ENCODE measurements at places on chromosomes 2 and 18.

GRCh38 chr2:222572751-222573174 is 83.1 kb downstream of the FARSB start:
- no peak for DNase-seq

GRCh38 chr2:26588576-26588975 is 52.6 kb downstream of the CIB4 start:
- no peak for DNase-seq

DNA sequence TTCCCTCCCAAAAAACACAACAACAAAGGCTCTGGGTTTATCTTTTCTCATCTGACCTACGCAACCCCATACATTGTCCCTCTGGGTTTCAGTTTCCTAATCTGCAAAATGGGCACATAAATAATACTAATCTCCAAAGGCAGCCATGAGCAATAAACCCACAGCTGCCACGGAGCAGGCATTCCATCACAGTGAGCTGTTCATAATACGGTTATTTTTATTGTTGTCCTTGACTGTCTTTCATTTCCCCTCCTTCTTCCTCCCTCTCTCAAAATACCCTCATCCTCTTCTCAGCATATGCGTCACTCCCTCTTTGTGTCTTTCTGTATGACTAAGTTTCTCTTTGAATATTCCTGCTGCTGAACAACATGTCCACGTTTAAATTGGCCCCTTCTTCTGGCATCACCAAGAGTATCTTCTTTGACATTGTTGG is 129.8 kb upstream of the CAB39 start:
- DNase-seq, result no peak

DNA sequence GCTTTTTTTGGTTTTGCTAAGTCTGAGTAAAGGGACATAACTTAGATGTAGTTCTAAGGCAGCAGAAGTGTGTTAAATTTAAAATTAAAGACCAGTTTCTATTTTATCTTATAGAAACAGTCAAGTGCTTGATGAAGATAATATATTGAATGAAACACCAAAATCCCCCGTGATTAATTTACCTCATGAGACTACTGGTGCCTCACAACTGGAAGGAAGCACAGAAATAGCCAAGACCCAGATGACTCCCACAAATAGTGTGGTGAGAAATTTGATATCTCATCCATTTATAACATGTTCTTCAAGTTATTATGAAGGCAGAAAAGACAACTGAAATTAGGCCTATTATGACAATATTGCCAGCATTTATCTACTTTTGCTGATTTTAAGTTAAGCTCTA is 45.6 kb downstream of the APLF start:
- no peak for DNase-seq

- no peak for DNase-seq
Measured at GRCh38 chr2:10169581-10169980, 47.0 kb downstream of the RRM2 start.

Data from femur (tissue), 1 donor.